ENCODE measurements at places on chromosomes 16 and 17.

DNA sequence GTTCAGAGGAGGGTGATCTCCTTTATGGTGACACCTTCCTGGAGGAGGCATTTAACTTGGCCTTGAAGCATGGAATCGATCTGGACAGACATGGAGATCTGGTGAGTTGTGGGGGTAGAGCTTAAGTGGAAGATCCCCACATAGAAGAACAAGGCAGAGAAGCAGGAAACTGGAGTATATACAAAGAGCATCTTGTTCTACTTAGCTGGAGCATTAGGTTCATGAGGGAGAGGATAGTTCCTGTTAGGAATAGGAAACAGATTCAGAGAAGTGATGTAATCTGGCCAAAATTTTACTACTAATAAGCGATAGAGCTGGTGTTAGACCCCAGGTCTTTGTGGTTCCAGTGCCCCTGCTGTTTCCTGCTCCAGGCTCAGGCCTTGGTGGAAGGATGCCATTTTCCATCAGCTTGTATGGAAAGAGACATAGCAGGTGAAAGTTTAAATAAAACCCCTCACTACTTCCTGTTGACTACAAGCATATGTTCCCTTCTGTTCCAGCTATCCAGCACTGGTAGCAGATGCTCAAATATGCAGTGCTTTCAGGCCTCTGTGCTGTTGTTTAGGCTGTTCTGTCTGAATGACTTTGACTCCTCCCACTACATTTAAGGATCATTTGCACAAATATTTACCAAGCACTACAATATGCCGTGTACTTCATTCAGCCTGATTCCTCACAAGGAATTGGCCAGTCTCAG lies 9.4 kb downstream of the RPAIN start:
- DNase-seq, result no peak

- no peak for DNase-seq
These were observed 16.7 kb downstream of the SLC26A11 start for GRCh38 chr17:80236911-80237310.

GRCh38 chr16:77788181-77789084 lies at the start of gene VAT1L:
Gene VAT1L, plus strand, starts transcription at chr16:77788564. Its CDS starts 119 bp downstream, at chr16:77788683.
- DNase-seq, result no peak

- no peak for DNase-seq
These were observed 407 bp downstream of the HS3ST6 start for GRCh38 chr16:1917665-1918350.

DNA sequence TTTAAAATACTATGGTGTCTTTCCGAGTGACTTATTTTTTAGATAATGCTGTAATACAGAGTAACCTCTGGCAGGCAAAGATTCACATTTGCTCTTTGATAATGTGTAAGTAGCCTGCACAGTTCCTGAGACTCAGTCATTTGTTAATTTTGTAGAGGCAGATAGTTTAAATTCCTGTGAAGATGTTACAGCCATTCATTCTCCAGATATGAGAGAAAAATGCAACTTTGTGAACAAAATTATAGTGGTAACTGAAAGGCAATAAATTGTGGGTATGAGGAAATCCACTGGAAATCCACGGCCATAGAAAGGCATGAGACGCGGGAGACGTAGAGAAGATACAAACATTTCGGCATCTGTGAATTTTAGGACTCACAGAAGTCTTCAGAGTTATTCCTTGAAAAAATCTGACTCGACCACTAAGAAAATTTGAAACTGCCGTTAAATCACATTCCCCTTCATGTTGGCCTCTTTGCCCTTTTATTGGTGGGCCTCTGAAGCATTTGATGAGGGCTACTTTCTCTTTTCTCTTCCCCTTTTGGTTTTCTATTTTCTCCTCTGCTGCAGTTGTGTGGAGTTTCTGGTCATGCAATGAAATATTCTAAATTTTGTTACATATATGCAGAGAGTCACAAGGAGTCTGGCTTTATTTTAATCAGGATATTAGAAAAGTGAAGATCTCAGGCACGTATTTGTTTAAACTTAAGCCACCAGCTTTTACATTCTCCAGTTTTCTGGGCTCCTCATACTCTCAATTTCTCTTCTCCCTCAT lies 18.8 kb downstream of the HS3ST3A1 start:
- no peak for DNase-seq

DNA sequence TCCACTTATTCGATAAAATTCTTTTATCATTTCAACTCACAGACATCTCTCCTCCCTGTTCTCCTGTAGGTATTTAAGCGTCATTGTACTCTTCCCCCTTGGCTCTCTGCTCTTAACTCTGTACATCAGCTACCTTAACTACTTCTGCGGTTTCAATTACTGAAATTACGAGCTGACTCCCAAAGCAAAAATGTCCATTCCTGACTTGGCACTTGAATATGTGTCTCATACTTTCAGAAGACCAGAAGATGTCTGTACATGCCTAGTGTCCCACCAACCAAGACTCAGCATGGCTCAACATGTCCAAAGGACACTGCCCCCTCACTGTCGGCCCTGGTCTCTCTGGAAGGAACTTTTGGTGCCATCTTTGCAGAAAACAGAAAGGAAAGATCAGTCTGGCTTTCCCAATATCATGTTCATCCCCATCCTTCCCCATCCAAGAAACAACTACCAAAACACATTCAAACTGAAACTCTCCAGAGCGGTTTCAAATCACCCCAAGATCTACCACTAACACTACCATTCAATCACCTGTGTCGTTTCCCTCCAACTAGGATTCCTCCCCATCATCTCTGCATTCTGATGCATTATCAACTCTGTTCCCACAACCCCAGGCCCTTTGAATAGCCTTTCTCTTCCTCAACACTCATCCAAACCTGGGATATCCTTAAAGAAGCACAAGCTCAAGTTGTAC lies 74.9 kb downstream of the ZFHX3 start:
- DNase-seq, result no peak

DNA sequence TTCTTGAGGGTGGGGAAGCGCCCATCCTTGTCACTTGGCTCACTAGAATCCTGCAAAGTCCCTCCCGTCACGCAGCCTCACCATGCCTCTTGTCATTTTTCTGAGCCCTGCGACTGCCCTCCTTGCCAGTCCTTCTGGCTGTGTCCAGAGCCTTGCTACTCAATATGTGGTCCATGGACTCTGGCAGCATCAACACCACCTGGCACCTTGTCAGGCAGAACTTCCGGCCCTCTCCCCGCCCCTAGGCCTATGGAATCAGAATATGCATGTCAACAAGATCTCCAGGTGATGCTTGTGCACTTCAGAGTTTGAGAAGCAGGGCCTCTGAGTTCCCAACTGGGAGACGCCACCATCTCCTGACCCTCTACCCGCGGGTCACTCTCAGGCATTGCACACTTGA lies 12.1 kb downstream of the PIMREG start:
- DNase-seq, result no peak

Data from sciatic nerve (tissue), 2 donors.